NCI-H146 (cell line): ENCODE measurements at places on chromosomes 11 and 22.

DNA sequence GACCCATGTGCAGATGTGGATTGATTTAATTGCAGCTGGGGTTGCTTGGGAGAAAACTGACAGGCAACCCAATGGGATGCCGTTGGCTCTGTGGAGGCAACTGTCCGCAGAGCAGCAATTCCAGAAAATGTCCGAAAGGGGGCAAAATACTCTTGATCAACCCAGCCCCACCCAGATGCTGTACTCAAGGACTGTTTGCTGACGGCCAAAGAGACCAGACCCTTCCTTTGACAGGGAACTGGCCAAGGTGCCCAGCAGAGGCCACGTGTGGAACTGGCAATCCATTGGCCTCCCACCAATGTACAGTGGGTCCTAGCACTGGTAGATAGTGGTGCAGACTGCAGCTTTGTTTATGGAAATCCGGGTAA, 29.7 kb upstream of the KCNA4 start:
- peak; percentile 68 for DNase-seq

DNA sequence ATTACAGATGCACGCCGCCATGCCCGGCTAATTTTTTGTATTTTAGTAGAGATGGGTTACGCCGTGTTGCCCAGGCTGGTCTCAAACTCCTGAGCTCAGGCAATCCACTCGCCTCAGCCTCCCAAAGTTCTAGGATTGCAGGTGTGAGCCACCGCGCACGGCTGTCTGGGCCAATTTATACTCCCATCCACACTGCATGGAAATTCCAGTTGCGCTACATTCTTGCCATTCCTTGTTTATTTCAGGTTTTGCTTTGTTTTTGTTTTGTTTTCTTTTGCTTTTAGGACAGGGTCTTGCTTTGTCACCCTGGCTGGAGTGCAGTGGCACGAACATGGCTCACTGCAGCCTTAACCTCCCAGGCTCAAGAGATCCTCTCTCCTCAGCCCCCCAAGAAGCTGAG, 11.0 kb upstream of the CAPRIN1 start:
- no peak for DNase-seq

DNA sequence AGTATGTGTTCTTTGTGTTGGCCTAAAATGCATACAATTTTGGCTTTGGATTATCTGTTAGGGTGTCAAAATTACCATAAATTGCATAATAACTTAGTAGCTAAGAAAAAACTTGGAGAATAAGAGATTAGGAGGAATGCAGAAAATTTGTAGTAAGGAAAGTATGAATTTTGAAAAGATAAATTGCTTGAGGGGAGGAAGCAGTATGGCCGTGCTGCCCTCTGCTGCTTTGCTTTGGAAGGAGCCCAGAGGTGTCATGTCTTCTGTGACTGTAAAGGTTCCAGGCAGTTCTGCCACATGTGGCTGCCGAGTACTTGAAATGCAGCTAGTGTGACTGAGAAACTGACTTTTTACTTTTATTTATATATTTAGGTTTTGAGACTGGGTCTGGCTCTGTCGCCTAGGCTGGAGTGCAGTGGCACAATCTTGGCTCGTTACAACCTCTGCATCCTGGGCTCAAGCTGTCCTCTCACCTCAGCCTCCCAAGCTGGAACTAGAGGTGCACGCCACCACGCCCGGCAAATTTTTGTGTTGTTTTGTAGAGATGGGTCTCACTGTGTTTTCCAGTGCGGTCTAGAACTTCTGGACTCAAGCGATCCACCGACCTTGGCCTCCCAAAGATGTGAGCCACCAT, 1.8 kb downstream of the ADSL start:
- peak; percentile 8 for DNase-seq

- DNase-seq = no peak
These were observed 20.8 kb downstream of the MUC15 start for GRCh38 chr11:26551186-26551801.

DNA sequence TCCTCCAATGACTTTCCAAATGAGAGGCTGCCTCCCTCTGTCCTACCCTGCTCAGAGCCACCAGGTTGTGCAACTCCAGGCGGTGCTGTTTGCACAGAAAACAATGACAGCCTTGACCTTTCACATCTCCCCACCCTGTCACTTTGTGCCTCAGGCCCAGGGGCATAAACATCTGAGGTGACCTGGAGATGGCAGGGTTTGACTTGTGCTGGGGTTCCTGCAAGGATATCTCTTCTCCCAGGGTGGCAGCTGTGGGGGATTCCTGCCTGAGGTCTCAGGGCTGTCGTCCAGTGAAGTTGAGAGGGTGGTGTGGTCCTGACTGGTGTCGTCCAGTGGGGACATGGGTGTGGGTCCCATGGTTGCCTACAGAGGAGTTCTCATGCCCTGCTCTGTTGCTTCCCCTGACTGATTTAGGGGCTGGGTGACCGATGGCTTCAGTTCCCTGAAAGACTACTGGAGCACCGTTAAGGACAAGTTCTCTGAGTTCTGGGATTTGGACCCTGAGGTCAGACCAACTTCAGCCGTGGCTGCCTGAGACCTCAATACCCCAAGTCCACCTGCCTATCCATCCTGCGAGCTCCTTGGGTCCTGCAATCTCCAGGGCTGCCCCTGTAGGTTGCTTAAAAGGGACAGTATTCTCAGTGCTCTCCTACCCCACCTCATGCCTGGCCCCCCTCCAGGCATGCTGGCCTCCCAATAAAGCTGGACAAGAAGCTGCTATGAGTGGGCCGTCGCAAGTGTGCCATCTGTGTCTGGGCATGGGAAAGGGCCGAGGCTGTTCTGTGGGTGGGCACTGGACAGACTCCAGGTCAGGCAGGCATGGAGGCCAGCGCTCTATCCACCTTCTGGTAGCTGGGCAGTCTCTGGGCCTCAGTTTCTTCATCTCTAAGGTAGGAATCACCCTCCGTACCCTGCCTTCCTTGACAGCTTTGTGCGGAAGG, 2.9 kb downstream of the APOC3 start:
- DNase-seq = peak; percentile 83

DNA sequence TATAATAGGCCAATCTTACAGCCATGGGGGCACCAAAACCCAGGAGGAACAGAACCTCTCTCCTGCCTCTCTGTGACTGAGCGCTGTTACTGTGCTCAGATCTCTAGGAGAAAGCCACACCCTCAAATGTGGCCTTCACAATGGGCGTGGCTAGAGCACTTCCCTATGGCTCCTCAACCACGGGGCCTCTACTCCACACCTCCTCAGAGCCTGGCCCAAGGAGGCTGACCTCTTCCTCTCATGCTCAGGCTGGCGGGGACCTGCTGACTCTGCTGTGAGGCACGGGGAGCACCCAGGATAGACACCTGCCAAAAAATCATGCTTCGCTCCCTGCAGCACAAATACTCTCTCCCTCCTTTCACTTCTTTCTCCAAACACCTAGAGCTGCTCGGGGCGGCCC, 41.0 kb downstream of the C11orf58 start:
- no peak for DNase-seq
